ENCODE measurements at places on chromosomes 6 and 20.

DNA sequence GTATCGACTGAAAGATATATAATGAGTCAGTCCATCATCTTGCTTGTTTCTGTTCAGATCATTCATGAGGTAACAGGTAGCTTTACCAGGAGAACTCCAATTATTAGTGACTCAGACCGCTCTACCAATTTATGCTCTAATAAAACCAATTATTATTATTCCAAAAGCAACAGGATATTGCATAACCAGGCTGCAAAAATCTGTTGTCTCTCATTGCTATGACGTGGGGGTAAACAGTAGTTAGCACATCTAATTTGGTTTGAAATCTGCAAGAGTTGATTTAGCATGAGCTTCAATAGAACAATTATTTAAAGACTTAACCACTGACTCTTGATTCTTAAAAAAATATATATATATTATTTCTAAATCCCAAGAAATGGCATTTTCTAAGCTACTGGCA is 90.9 kb upstream of the MAP7 start:
- no peak for DNase-seq

GRCh38 chr6:38503960-38504682 is 135.6 kb downstream of the BTBD9 start:
- DNase-seq = no peak

GRCh38 chr6:157550114-157550989 is 169.4 kb downstream of the ZDHHC14 start:
- DNase-seq = no peak

GRCh38 chr6:128736780-128737179 is 146.2 kb upstream of the LAMA2 start:
- no peak for DNase-seq

- no peak for DNase-seq
Observed at GRCh38 chr6:33613146-33613794, 7.9 kb upstream of the ITPR3 start.

GRCh38 chr6:121158891-121159290 is 175.4 kb downstream of the TBC1D32 start:
- DNase-seq = no peak

- DNase-seq = no peak
Observed at GRCh38 chr6:2171728-2172127, 73.7 kb downstream of the GMDS start.

GRCh38 chr20:20003031-20003954 is 13.9 kb upstream of the NAA20 start:
- no peak for DNase-seq

DNA sequence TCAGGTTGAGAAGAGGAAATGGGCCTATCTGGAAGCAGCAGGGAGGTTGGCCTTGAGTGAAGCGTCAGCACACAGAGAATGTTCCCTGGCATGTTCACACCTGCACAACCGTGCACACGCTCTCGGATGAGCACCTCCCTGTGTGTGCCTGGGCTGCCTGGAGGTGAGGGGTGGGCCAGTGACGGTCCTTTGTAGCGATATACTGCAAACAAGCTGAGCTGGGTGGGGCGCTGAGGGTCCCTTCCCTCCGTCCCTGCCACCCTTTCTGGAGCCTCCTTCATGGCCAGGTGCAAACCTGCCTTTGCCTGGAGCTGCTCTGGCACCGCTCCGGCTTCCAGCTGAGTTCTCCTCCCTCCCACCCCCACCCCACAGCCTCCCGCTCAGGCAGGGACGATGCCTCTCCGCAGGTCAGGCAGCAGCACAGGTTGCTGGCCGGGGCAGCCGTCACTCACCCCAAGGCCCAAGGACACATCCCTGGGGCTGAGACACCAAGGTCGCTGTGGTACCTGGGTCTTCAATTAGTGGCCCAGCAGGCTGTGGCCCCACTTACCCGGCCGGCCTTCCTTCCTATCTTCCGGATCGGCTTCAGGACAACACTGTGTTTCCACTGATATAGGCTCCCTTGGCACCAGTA is 111.6 kb downstream of the ERMARD start:
- DNase-seq = no peak

GRCh38 chr6:136429264-136430065 is 120.8 kb downstream of the MAP7 start:
- DNase-seq = no peak

GRCh38 chr6:11064836-11065235 is 20.7 kb upstream of the ELOVL2 start:
- no peak for DNase-seq

GRCh38 chr6:743320-744096 is 50.6 kb upstream of the EXOC2 start:
- DNase-seq = no peak

DNA sequence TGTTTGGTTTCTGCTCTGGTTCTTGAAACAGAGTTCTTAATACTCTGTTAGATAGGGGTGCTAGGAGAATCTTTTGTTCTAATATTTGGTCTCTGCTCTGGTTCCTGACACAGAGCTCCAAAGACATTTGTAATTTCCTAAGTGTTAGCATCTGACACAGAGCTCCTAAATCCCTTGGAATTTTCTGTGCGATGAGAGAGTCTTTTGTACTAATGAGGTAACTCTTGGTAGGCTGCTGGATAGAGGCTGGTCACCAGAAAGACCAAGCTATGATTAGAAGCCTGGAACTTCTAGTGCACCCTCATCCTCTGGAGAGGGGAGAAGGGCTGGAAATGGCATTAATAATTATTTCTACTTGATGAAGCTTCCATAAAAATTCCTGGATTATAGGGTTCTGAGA is 7.7 kb upstream of the CD109 start:
- DNase-seq = no peak

- no peak for DNase-seq
Observed at GRCh38 chr6:10402648-10403311, 12.1 kb downstream of the TFAP2A start.

DNA sequence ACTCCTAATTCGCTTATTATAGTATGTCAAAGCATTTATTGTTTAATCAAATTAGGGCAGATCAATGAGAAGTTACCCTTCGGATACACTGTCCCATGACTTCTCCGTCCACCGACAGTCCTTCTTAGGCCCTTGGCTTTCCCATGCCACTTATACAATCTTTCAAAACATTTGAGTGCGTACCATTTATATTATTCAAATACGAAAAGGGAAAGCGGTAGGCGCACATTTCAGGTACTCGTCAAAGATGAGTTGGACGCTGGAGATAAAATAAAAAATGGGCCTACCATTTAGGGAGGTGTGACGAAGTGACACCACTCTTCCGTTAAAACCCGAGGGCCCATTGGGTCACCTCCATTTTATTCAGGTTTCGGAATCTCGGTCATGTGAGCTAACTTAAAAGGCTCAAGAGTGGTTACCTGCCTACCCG is 542 bp upstream of the AFG1L start:
- DNase-seq = no peak

- no peak for DNase-seq
Observed at GRCh38 chr6:113050010-113050858, 703.1 kb downstream of the RFPL4B start.

GRCh38 chr20:4183361-4183760 is 168.0 kb upstream of the RNF24 start:
- DNase-seq = no peak

DNA sequence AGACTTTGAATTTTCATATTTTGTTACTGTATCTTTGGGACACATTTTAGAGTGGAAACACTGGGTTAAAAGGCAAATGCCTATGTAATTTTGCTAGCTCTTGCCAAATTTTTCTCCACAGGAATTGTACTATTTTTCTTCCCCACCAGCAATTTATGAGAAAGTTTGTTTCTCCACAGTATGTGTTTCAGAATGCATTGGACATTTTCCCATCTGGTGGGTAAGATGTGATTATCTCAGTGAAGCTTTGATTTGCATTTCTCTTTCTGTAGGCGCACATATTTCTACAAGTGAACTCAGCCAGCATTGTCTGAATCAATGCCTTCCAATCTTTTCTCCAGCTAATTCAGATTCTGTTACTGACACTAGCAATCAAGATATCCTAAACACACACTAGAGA is 157.8 kb downstream of the RCAN2 start:
- DNase-seq = no peak

DNA sequence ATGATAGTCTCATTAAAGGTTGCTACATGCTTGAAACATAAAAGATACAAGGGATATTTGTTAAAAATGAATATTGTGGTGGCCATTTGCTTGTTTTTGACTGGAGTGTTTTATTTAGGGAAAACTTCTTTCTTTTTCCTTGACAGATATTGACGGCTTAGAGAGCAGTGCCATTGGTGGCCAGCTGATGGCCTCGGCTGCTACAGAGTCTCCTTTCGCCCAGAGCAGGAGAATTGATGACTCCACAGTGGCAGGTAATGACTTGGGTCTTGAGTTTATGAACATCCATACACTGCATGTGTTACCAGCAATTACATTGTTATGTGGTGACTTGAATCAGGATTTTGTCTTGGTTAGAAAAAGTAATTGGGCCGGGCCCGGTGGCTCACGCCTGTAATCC is 67.5 kb upstream of the PBOV1 start:
- DNase-seq = no peak

GRCh38 chr6:24549674-24550353 is 55.0 kb downstream of the ALDH5A1 start:
- DNase-seq = no peak

GRCh38 chr6:20253021-20253420 is 40.8 kb upstream of the MBOAT1 start:
- no peak for DNase-seq

GRCh38 chr20:31717478-31718201 is 5.0 kb downstream of the BCL2L1 start:
- DNase-seq = no peak

- no peak for DNase-seq
Observed at GRCh38 chr20:42118001-42118400, 499.8 kb upstream of the CHD6 start.

DNA sequence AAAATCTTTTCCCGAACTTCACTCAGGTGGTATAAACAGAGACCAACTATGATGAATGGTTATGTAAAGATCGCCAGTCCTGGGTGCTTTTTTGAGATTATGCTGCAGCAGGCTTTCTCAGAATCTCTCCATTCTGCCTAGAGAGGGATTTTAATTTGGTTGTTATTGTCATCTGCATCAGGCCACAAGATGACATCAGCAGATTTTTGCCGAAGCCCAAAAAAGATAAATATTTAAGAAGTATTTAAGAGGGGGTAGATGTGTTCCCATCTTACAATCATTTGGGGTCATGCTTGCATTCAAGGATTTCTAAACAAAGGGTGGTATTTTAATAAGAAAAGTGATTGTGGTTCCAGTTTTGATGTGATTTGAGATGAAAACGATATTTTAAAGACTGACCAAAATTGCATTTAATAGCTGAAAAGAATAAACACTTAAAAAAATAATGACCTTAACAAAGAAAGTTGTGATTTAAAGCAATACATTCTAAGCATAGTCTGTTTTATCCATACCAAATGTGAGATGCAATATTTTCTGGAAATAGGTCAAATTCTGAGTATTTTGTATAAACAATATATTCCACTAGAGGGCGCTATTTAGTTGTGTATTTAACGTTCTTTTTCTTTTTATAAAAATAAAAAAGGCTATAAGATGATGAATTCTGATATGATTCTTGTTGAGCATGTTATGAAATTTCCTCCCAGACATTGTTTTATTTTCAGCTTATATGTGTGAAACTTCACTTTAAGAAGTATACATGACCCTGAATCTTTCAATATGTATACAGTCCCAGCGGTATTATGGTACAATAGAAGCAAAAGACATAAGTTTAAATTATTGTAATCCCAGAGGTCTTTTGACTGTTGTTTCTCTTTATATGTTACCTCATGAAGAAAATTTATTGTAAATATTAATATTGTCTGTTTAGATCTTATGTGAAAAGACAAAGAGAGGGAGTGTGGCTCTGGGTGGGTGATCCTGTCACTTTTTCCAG is 51.0 kb upstream of the ZFP64 start:
- DNase-seq = no peak

DNA sequence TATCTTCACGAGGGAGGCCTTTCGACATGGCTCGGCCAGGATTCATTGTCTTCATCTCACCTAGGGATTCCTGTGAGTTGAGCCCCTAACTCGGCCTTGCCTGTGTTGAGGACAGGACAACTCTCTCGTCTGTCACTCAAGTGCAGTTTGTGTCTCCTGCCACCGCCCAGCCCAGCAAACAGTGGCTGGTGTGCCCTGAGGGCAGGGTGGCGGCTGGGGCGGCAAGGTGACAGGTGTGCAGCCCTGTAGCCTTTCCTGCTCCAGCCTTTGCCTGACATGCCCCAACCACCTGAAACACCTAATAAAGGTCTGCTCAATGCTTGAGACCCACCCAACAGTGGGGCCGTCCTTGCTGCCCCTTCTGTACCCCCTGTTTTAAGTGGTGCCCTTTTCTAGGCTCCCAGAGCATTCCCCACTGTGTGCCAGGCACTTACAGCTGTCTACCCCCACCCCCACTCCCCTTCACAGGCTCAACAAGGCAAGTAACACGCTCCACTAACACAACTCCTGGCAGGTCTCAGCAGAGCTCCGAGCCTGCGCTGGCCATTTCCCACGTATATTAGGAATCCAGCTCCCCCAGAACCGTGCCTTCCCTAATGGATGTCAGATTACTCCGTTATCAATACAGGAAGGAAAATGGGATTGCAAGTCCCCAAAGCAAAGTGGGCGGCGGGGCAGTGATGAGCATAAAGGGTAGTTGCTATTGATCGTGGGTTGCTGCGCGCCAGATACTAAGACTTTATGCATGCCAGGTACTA is 17.7 kb downstream of the GFRA4 start:
- no peak for DNase-seq

- no peak for DNase-seq
Observed at GRCh38 chr20:33130568-33131061, 37.3 kb upstream of the BPIFA2 start.

- DNase-seq = no peak
Observed at GRCh38 chr6:121639021-121639420, 203.6 kb downstream of the GJA1 start.

GRCh38 chr6:34829137-34829536 is 37.3 kb downstream of the BLTP3A start:
- no peak for DNase-seq

- DNase-seq = no peak
Observed at GRCh38 chr6:74656453-74656852, 549.4 kb downstream of the COL12A1 start.

DNA sequence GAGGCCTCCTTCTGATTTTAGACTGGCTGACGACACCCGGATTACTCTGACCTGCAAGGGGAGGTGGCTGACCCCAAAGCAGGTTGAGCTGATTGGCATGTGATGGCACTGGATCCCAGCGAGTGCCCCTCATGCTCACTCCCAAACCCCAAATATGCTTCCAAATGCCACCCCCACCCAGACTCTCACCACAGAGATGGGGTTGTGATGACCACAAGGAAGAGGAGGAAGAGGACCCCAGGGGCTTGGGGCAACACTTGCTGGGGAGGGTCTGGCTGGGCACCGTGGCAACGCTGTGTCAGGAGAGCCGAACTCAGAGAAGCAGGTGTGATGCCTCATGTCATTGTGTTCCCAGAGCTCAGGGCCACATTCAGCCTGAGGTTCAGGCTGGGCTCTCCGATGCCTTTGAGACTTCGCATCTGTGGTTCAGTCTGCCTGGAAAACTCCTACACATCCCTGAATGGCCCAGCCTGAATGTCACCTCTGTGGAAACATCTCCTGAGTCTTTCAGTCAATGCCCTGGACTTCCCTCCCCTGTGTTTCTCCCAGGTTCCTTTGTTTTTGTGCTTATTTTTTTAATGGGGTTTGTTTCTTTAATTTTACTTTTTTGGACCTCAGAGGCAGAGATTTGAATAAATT is 169.1 kb upstream of the PMEPA1 start:
- no peak for DNase-seq
